Upper lobe of left lung (tissue), 6 donors: ENCODE measurements at places on chromosomes 2 and 18. TPM values are rescaled to one million over a fixed set of nuclear protein-coding genes. Genes with fewer than 3 reads are reported as not detected.
A peak's percentile ranks its signal among the peaks of the same experiment; 100 is the strongest.

- DNase-seq: no peak
These were observed 73.9 kb upstream of the UXS1 start for GRCh38 chr2:106267997-106268396.

DNA sequence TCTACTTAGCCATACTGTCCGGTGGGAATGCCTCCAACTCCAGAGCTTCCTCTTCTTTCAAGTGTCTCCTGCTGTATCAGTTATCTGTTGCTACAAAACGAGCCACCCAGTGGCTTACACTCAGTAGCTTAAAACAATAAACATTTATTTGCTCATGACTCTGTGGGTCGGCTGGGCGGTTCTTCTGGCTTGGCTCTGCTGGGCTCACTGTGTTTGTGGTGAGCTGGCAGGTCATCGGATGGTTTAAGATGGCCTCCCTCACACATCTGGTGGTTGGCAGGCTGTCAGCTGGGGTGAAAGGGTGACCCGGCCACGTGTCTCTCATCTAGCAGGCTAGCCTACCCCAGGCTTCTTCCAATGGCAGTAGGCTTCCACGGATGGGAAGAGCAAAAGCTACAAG, 122.4 kb upstream of the SLC1A4 start:
- no peak for DNase-seq

DNA sequence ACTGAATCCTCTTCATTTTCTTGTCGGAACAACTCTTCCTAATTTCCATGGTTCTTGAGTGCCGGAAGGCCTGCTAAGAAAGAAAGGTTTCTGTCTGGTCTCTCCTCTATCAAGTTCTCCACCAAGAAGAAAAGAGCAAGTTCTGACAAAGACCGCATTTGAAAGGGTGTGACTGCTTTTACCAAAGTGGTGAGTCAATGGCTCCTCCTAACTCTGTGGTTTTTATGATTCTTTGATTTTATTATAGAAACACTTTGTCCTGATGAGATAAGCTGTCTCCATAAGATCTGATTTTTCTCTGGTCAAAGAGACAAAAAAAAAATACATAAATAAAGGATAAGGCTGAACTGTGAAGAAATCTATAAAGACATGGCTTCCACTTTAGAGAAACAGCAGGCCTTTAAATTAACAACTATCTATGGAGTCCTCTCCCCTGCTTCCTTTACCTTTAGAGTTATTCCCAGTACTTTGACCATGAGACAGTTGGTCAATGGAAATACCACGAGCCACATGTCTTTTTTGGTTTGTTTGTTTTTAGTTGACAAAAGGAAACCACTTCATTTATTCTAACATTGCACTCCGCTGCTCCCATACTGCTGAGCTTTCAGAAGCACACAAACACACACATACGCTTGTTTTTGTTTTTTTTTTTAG, 67.7 kb downstream of the REL start:
- DNase-seq: no peak

- no peak for DNase-seq
These were observed 59.9 kb upstream of the SPAG16 start for GRCh38 chr2:213224366-213224765.

FAM98A gene
- 23.1 TPM for total RNA-seq

GRCh38 chr2:224584111-224584784, 915 bp downstream of the CUL3 start:
- DNase-seq: no peak

GRCh38 chr2:71852141-71852711, 295.4 kb downstream of the CYP26B1 start:
- DNase-seq: no peak

DNA sequence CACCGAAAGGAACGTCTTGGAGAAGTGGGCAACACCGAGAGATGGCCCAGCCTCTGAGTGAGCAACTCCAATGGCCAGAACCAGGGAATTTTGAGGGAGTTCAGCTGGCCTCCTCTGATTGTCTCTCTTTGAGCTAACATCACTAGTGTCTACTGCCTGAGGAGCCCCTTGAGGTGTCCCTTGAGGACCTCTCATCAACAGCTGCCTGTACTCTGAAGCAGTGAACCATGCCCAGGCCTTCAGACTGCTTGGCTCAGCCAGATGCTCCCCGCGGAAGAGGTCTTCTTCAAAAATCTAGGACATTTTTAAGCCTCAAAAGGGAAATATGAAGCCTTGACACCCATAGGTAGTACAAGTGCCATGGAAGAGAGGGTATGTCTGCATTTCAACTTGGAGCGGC, 430.4 kb downstream of the TXNL1 start:
- DNase-seq: no peak

- no peak for DNase-seq
These were observed 27.0 kb downstream of the SLC14A2 start for GRCh38 chr18:45642238-45642637.

DNA sequence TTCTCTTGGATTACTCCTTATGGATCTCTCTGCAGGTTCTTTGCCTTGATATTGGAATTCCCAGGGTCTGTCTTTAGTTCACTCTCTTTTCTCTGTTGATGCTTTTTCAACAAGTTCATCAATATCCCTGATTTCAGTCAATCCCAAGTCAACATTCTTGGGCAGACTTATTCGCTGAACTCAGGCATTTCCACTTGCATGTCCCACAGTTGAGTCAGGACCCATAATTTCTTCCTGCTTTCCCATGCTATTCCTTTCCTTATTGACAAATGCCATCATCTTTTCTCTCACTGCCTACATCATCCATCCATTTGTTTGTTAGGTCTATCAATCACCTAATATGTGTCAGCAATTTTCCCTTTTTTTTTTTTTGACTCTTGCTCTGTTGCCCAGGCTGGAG, 11.6 kb downstream of the GPD2 start:
- no peak for DNase-seq

GRCh38 chr2:235051436-235052260, 99.8 kb downstream of the SH3BP4 start:
- no peak for DNase-seq

FBXO48 gene
- total RNA-seq: 1.9 TPM

DNA sequence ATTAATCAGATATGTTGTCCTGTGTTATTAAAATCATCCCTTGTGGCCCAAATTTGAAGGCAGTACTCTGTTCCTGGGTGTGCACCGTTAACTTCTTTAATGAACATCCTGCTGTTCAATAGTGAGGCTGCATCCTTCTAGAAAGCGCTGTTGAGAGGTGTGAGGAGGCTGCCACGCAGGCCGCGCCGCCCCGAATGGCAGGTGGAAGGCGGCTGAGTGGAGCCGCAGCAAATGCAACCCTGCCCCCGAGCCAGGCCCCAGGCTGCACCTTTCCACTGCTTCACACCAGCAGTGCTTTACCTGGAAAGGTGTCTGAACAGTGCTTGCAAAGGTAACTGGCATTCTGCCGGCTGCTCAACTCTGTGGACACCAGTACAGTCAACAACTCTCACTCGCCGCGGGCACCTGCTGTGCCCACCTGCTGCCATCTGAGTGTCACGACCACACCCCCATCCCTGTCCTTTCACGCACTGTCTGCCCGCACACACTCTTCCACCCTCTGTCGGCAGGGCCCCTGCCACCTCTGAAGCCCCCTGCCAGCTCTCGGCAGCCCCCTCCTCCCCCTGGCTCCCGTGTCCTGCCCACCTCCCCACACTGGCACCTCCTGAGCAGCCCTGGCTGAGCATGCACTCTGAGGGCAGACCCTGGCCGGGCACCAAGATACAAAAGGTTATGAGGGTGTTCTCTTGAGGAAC, 70.9 kb downstream of the ODC1 start:
- DNase-seq: no peak

DNA sequence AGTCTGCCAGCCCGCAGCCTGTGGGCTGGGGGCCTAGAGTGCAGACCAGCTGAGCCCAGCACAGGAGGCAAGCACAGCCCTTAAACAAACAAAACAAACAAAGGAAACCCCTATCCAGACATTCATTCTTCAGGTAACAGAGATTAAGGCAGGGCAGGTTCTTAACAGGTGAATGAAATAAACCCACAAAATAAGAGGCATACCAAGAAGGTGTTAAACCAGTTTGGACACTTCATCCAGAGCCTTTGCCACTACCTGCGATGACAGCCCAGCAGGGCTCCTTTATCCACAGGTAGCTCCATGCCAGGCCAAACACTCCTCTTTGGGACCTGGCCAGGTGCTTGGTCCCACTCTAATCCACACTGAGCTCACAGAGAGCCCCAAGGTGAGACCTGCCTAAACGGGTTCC, 209.7 kb upstream of the SIX2 start:
- DNase-seq: peak; percentile 29

GRCh38 chr2:42042631-42043355, 5.0 kb upstream of the PKDCC start:
- no peak for DNase-seq

HOXD3 gene
- 0.57 TPM for total RNA-seq

GRCh38 chr2:102253140-102253752, 58.1 kb upstream of the IL1RL1 start:
- no peak for DNase-seq

- DNase-seq: no peak
These were observed 107.6 kb upstream of the MSH2 start for GRCh38 chr2:47295131-47295980.

- no peak for DNase-seq
These were observed 61.5 kb upstream of the NFE2L2 start for GRCh38 chr2:177326005-177326404.

DNA sequence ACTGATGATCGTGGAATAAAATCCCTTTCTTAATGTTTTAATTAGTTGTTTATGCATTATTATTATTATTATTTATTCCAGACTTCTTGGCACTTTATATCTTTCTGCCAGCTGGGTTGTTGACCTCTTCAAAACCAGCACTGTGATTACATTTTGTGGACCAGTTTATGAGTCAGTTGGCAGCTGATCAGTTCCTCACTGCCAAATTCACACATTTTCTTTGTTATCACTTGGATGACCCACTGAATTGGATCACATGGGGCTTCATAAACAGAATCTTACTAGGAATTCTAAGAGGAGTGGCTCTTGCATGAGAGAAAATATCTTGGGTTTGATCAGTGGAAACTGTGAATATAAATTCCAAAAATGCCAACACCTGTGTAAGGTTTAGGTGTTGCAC, 321.8 kb upstream of the SPRED2 start:
- DNase-seq: no peak

SPATA3 gene
- not detected for total RNA-seq

GRCh38 chr2:176117162-176117822, 714 bp downstream of the HOXD10 start:
- DNase-seq: peak; percentile 70

DNA sequence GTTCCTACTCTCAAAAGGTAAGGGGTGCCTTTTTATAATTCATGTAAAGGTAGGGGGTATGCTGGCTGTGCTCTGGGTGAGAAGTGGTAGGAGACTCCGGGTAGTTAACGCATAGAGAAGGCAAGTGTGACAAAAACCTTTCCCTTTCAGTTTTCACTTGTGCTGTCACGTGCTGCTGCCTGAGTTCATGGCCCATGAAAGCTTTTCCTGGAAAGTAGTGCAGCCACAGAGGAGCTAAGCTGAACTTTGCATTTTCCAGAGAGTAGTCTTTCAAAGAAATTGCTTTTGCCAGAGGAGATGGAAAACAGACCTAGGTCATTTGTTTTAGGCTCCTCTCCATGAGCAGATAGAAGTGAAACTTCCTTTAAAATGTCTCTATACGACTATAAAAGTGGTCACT, 44.7 kb downstream of the THSD7B start:
- DNase-seq: no peak

DSC2 gene
- total RNA-seq: 15.6 TPM

GRCh38 chr2:48940606-48941005, 185.1 kb upstream of the LHCGR start:
- no peak for DNase-seq

GRCh38 chr2:26982102-26982742, 11.8 kb downstream of the MAPRE3 start:
- no peak for DNase-seq

DNA sequence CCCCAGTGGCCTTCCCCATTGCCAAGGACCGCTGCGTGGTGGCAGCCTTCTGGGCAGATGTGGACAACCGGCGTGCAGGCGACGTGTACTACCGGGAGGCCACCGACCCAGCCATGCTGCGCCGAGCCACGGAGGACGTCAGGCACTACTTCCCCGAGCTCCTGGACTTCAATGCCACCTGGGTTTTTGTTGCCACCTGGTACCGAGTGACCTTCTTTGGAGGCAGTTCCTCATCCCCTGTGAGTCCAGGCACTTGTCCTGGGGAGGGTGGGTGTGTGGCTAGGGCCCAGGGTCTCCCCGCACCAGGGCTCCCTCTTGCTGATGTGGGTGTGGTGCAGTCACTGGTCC, 31.9 kb downstream of the SNED1 start:
- DNase-seq: peak; percentile 78
